ENCODE measurements at places on chromosomes 2 and 18.

GRCh38 chr2:54187331-54187730, 68.7 kb downstream of the TSPYL6 start:
- no peak for DNase-seq

- DNase-seq, result no peak
Observed at GRCh38 chr2:133026536-133027177, 356.7 kb upstream of the LYPD1 start.

DNA sequence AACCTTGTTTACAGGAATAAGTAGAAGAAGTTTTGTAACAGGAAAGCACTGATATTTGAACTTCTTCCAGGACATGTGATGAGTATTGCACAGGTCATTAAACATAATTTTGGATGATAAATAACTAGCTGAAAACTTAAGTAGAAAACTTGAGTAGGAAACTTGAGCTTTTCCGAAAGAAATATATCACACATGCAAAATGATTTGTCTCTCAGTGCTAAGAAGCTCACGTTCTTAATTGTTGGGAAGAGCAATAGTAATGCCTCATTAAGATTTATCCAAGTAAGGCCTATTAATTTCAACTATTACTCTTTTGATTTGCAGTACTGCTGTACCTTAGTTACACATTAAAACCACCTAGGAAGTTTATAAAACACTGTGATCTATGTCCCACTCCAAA, 1921.9 kb upstream of the LRRTM1 start:
- DNase-seq, result no peak

GRCh38 chr18:72412927-72413326, 131.2 kb downstream of the CBLN2 start:
- no peak for DNase-seq

GRCh38 chr2:231545105-231545902, 15.1 kb upstream of the NMUR1 start:
- peak; percentile 42 for DNase-seq

DNA sequence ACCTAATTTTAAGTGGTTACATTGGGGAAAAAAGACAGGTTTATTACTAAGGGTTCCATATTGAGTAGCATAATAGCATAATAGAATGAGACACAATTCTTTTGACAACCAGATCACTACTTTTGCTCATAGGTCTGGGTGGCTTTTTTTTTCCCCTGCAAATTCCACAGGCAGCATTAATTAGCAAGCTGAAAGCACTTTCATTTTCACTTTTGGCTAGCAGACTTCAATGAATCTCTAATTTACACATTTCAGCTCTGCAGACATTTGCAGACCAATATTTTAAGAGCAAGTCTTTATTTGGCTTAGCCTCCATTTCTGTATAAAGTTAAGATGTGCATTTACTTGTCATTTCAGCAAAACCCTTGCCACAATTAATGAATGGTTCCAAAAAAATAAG, 185.5 kb downstream of the NOL4 start:
- no peak for DNase-seq
